ENCODE measurements at places on chromosomes 6 and 20. TPM values are rescaled to one million over a fixed set of nuclear protein-coding genes. Genes with fewer than 3 reads are reported as not detected.

The MMP24 gene
- total RNA-seq: 0.05 TPM

The THBS2 gene
- not detected for total RNA-seq

The CST4 gene
- not detected for total RNA-seq

The EHMT2 gene
- 79.3 TPM for total RNA-seq

The ADA gene
- 43.7 TPM for total RNA-seq

The REPS1 gene
- 70.1 TPM for total RNA-seq

The L3MBTL1 gene
- 8.8 TPM for total RNA-seq

The OR12D3 gene
- not detected for total RNA-seq

The PAK5 gene
- total RNA-seq: not detected

The SLC24A3 gene
- total RNA-seq: not detected

The SLA2 gene
- 59.6 TPM for total RNA-seq

The KCNQ5 gene
- total RNA-seq: 13.7 TPM

The PLG gene
- total RNA-seq: 0.40 TPM

The PHF3 gene
- total RNA-seq: 39.2 TPM
